NCI-H1105 treated with DMSO at 0.1 percent for 48 hours (cell line): ENCODE measurements at places on chromosomes 7 and 10.

GRCh38 chr7:39130274-39130673, 152.6 kb downstream of the POU6F2 start:
- DNase-seq, result peak; percentile 30

DNA sequence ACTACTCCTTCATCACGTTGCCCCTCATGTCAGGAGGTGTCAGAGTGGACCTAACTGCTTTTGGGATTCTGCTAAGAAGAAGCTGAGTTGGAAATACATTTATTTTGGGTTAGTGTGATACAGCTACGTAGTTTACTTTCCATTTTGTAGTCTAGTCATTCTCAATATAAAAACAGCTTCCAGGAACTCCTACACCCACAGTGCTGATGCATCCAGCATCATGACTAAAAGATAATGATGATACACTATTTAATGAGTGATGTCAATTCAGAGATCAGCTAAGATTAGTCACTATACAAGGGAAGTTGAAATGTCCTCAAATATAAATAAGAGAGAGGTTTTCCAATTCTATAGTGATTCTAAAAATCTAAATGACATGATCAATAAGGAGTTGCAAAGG, 264.2 kb upstream of the SLC26A5 start:
- DNase-seq, result no peak

DNA sequence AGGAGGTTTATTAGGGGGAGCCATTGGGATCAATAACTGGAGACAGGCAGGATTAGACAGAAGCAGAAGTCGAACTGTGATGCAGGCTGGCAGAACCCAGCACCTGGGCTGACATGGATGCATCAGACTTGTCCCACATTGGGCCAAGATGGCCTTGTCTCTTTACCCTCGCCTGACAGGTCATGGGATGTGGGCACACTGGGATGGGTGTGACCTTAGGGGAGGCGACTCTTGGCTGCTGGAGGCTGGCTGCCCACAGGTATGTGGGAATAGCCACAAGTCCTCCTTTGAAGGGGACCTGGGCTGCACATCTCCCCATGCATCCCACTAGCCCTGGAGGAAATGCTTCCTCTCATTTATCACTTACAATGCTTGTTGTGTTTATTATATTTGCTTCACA, 17.3 kb downstream of the NFE2L3 start:
- no peak for DNase-seq

DNA sequence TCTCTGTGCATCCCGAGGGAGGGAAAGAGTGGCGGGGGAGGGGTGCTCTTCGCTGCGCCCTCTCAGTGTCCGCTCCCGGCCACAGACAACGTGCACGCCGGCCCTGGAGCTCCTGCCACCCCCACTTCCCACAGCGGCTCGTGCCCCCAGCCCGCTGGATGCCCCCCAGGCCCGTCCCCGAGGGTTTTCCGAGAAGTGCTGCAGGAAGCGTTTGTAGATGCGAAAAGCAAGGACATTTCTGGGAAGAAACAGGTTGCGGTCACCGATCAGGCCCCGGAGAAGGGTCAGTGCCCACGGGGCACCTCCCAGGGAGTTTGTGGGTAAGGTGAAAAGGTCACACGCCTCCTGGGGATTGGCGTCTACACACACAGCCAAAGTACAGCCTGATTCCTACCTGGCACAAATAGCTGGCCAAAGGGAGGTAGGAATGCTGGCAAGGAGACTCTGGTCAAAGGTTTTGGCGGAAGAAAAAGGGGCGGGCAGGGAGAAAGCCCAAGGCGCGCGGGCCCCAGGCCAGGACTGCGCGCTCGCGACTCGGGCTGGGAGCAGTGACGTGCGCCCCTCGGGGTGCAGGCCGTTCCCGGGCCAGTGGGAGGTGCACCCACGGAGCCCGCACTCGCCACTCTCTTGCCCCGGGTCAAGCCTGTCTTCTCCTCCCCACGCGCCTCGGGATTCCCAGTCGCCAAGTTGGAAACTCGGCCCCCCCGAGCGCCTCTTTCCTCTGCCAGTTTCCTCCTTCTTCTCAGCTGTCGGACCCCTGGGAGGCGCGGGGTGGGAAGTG, 1.5 kb upstream of the NRP1 start:
- no peak for DNase-seq

DNA sequence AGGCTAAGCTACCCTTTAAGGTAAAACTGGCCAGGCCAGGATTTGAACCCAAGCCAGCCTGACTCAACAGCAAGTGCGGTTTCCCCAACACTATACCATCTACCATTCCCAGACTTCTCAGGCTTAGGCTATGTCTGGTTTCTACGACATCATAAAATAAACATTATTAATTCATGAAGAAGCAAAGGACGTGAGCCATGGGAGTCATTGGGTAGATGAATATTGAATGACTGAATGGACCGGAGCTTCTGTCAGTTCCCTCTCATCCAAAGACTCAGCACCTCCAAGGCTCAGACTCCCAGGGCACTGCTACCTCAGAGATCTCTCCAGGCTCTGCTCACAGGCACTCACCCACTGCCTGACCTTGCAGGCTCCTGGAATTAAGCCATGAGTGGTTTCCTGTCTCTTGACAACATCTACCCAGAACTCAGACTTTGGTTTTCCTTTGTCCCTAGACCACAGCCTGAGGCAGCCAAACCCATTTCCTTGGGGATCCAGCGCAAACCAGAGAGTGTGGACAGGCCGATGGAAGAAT, 64.6 kb upstream of the STEAP1B start:
- no peak for DNase-seq

GRCh38 chr7:50534690-50535290, 30.4 kb downstream of the DDC start:
- DNase-seq, result no peak

DNA sequence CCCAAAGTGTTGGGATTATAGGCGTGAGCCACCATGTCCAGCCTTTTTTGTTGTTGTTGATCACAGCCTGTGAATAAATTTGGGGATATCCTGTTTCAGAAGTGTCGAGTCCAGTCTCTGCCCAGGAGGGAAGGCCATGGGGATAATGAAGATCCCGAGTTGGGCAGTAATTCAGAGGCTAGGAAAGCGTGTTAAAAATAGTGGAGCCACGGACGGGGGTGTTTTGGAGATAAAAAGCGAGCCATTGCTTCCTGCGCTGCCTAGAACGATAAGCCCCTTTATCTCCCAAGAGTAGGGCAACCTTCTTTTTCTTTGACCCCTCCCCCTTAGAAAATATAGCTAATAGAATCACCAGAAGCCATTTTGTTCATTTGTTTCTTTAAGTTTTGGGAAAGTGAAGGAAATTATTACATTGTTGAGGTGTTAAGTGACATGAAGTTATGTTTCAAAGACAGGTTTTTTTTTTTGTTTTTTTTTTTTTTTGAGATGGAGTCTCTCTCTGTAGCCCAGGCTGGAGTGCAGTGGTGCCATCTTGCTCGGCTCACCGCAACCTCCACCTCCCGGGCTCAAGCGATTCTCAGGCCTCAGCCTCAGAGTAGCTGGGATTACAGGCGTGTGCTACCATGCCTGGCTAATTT, 43.3 kb downstream of the IL15RA start:
- no peak for DNase-seq

DNA sequence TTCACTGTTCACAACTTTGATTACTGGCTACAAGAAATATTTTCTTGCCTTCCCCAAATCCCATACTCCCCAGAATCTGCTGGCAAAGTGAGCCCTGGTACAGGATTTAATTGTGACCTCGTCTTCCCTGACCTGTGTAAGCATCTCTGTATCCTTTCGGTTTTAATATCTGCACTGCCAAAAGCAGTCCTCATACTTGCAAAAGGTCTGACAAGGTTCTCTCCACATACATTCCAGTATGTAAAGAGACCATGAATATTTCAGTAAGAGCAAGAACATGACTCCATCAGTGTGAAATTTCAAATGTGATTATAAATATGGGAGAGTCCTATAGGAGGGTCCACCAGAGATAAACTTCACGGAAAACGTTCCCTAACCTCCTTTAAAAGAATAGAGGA, 134.0 kb upstream of the TCF7L2 start:
- no peak for DNase-seq

DNA sequence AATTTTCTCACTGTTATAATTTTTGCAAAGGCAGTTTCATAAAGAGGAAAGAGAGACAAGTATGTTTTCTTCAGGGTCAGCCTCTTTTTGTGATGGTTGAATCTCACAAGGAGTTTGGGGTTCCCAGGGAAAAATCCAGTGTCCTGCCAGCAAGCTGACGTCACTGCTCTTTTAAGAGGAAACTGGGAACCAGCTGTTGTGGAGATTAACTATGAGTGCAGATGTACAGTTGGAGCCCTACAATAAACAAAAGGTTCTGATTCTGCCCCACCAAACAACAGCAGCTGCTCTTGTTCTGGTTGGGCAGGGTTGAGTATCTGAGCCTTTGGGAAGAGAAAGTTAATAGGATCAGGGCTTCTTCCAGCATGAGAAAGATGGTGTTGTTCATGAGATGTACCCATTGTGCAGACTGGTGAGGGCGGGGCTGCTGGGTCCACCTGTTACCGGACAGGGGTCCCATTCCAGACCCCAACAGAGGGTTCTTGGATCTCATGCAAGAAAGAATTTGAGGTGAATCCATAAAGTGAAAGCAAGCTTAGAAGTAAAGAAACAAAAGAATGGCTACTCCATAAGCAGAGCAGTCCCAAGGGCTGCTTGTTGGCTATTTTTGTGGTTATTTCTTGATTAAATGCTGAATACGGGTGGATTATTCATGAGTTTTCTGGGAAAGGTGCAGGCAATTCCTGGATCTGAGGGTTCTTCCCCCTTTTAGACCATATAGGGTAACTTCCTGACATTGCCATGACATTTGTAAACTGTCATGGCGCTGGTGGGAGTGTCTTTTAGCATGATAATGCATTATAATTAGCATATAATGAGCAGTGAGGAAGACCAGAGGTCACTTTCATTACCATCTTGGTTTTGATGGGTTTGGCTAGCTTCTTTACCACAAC, 12.5 kb downstream of the PRF1 start:
- no peak for DNase-seq

DNA sequence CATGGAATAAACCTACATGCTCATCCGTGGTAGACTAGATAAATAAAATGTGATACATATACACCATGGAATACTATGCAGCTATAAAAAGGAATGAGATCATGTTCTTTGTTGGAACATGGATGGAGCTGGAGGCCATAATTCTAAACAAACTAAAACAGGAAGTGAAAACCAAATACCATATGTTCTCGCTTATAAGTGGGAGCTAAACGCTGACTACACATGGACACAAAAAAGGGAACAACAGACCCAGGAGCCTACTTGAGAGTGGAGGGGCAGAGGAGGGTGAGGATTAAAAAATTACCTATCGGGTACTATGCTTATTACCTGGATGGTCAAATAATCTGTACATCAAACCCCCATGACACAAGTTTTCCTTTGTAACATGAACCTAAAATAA, 68.7 kb upstream of the SEC61G start:
- no peak for DNase-seq

DNA sequence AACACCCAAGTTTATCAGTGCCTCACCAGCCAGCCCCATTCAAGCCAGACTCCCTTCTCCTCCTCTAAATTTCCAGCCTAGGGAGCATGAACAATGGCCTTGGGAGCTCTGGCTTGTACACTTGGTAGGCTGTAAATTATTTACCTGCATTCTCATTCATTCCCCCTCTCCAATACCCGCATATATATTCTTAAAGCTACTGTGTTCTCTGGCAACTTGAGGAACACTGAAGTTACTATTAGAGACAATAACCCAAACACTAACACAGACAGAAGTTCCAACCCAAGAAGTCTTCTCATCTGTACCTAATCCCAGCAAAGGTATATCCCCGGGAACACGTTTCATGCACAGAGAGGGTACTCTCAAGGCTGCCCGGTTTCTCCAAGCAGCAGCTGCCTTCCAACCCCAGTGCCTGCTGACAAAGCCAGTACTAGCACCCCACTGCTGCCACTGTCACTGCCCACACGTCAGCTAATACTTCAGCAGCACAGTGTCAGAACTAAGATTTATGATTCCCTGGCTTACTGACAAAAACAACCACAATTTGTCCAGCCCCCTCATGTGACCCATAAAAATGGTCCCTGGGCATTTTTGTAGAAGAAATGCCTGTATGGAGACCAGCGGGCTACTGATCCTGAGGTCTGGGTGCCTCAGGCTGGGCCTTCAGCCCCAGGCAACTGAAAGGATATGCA, 3.1 kb downstream of the WDR91 start:
- DNase-seq, result no peak

DNA sequence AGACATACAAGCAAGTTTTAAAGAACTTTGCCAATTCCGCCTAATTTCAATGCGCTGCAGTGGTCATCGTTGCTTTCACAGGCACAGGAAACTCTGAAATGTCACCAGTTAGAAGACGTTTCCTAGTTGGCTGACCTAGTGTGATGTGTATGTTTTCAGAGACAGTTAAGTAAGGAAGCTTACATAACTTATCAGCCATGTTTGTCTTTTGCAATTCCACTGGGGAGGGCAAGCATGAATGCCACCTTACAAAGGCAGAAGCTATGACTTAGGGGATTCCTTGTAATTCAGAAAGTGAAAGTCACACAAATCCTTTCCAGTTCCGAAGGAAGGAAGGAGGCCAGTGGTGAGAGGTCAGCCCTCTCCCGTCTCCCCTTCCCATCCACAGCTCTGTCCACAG, 15.0 kb upstream of the NPS start:
- DNase-seq, result no peak

DNA sequence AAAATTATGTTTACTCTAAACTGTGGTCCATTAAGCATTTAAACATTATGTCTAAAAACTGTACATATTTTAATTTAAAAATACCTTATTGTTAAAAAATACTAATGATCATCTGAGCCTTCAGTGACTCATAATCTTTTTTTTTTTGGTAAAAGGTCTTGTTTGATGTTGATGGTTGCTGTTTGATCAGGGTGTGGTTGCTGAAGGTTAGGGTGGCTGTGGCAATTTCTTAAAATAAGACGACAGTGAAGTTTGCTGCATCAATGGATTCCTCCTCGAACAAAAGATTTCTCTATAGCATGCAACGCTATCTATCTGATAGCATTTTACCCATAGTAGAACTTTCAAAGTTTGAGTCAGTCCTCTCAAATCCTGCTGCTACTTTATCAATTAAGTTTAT, 180.0 kb upstream of the AHR start:
- DNase-seq, result no peak

- no peak for DNase-seq
Measured at GRCh38 chr7:149797771-149798170, 24.4 kb upstream of the ZNF467 start.

DNA sequence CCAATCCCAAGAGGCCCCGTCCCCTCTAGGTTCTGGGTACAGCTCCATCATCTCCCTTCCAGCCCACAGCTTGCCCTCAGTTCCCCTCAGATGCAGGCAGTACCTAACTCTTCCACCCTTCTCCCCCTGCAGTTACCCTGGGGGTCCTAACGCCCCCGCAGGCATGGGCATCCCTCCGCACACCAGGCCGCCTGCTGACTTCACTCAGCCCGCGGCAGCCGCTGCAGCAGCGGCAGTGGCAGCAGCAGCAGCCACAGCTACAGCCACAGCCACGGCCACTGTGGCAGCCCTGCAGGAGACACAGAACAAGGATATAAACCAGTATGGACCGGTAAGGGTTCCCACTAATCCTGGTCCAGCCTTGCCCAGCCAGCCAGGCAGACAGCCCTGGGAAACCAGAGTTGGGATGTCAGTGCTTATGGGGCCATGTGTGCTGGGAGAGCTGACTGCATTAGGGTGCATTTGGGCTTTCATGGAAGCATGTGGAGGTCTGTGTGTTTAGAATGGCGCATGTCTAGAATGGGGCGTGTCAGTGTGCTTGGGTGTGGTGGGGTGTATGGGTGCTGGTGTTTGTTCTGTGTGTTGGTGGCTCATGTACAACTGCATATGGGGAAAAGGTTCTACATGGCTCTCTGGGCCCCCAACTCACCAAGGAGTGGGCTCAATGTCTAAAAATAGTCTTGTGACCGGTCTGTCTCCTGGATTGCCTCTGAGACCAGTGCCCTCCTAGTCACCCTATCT, 55.1 kb upstream of the PPIF start:
- DNase-seq, result no peak
